ENCODE measurements at places on chromosomes 4 and X.

DNA sequence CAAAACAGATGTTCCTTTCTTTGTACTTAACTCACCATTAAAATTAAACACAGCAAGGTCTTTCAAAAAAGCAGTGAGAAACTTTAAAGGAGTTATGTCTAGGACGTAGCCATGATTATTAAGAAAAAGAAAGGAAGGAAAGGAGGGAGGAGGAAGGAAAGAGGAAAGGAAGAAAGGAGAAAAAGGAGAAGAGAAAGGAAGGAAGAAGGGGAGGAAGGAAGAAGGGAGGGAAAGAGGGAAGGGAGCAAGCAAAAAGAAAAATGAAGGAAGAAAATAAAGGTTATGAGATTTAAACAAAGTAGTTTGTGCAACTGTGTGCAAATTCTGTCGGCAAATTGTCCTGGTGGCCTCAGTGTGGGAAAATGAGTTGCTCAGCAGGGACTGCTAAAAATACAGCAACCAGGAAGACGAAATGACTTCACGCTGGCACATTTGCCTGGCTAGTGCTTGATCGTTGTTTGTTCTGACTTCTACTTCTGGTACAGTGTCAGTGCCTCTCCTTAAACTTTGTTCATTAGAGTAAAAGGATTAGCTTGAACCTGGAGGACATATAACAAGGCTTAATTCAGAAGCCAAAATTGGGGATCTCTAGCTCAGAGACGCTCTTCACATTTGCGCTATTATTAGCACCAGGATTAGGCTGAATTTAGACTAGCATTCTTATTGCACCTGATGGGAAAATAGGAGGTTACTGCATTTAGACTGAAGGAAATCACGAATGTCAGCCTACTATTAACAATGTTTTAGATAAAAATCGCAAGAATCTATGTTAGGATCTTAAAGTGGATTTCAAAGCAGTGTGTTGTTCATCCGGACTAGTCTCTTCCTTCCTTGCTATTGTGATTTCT is 81.2 kb downstream of the DCK start:
- no peak for DNase-seq

GRCh38 chr4:145533961-145534360 is 52.3 kb downstream of the SMAD1 start:
- no peak for DNase-seq

DNA sequence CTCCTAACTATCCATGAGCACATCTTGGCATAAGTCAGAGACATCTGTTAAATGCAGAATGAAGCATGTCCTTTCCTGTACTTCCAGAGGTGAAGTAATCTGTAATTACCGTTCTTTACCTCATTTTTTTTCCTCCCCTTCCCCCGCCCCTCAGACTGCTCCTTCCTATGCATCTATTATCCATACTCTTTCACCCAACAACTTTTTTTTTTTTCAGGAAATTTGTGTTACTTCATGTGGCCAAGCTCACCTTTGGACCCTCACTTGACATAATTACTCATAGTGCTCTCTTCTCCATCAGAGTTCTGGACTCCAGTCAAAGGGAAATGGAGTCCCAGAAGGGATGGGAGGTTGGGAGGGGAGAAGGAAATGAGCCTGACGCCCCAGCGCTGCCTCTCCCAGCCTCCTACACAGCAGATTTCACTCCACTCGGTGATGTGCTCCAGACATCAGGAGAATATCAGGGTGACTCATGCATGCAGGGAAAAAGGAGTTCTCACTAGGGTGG is 568.8 kb downstream of the STIM2 start:
- no peak for DNase-seq

DNA sequence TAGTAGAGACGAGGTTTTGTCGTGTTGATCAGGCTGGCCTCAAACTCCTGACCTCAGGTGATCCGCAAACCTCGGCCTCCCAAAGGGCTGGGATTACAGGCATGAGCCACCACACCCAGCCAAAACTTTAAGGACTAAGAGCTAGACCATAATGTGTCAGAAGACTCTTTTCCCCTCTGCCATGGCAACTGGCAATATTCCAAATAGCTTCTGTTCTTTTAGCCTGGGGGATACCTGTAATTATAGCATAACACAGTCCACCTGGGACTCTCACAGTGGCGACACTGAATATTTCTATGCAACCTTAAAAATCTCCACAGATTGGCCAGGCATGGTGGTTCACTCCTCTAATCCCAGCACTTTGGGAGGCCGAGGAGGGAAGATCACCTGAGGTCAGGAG is 45.5 kb upstream of the RBM47 start:
- DNase-seq, result no peak

DNA sequence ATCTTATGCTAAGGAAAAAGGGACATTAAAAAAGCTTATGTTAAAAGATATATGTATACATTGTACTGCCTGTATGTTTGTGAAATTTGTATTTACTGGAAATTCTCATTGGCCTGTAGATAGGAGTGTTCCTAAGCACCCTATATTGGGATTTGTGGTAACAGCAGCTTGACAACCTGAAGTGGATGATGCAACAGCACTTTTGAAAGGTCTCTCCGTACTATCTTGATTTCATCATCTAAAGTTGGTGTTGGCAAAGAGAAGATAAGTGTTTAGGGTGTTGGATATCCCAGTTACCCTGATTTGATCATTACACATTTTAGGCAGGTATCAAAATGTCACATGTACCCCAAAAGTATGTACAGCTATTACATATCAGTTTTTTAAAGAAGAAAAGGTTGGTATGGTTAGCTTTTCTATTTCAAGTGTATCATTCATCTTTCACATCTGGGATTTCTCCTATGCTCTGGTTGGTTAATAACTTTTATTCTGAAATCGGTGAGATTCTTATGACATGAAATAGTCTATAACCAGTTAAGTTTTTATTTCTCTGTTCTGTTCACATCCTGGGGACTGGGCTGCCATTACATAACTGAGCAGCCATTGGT is 10.3 kb downstream of the HADH start:
- no peak for DNase-seq

GRCh38 chrX:130523460-130524394 is 121.9 kb downstream of the RBMX2 start:
- no peak for DNase-seq

DNA sequence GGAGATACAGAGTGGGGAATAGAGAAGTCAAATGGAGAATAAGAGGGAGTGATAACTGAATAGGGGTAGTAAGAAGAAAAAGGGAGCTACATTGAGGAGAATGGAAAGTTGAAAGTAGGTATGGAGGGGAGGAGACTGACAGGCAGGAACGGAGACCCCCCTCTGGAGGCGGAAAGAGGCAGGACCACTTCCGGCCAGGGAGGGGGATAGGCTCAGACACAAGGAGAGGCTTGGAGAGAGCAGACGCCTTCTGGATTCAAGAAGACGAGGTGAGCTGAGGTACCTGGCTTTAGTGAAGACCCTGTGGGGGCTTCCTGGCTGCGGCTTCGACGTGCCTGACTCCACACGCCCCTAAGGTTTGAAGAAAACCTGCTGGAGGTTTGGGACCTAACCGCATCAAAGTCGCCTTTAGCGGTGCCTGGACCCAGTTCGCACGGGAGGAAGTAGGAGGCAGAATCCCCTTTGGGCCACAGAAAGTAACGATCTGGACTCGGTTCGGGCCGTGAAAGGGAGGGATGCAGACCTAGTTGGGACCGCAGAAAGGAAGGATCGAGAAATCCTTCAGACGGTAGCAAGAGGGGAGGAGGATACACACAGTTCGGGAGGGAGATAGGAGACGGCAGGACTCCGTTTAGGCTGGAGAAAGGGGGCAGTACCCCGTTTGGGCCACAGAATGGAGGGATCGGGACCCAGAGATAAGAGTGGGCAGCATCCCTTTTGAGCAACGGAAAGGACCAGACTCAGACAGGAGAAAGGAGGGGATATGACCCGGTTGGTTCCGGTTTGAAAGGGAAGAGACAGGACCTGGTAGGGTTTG is at the start of gene TRO:
TSS of gene TRO (plus strand) at position 215 of the 817 bp plus-strand sequence. CDS start 1,423 bp downstream, outside the sequence.
- no peak for DNase-seq

- DNase-seq, result no peak
Measured at GRCh38 chrX:108071578-108071977, 19.8 kb downstream of the PSMD10 start.

GRCh38 chr4:155060419-155060818 is 148.0 kb upstream of the NPY2R start:
- DNase-seq, result no peak

DNA sequence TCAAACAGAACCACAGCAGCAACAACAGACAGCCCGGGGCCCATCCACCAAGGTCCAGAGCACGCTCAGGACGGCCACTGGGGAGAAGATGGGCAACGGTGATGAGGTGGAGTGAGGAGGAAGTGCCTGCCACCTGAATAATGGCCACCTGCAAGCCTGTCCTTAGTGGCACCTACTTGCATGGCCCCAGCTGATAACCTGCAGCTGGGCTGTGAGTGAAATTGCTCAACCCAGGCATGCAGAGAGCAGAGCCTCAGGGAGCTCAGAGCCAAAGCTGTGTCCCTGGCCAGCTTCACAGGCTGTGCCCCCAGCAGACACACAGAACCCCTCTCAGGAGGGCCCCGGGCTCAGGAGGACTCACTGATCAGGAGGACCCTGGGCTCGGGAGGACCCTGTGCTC is 102.4 kb upstream of the ADRA2C start:
- DNase-seq, result no peak

- DNase-seq, result no peak
Measured at GRCh38 chr4:6324999-6325787, 55.5 kb downstream of the WFS1 start.

- DNase-seq, result no peak
Measured at GRCh38 chr4:58602022-58602421, 1491.8 kb upstream of the IGFBP7 start.

GRCh38 chr4:80566203-80566872 is 230.8 kb downstream of the CFAP299 start:
- no peak for DNase-seq

DNA sequence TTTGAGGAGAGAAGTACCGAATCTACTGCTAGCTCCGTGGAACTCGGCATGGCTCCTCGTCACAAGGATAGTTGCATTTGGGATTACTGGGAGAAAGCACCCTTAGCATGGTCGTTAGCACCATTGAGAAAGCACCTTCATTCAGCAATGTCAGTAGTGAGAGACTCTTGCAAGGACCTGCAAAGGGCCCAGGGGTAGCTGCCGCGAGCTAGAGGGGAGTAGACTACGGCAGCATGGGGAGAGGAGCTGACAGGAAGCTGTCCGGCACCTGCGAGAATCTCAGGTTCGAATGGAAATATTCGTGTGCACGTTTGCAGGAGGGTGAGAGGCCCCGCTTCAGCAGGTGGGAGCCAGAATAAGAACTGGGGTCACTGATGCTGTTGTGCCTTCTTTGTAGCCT is 20.2 kb downstream of the TLR10 start:
- DNase-seq, result peak; percentile 39

- peak; percentile 16 for DNase-seq
Measured at GRCh38 chr4:86657910-86658309, 63.8 kb downstream of the PTPN13 start.

DNA sequence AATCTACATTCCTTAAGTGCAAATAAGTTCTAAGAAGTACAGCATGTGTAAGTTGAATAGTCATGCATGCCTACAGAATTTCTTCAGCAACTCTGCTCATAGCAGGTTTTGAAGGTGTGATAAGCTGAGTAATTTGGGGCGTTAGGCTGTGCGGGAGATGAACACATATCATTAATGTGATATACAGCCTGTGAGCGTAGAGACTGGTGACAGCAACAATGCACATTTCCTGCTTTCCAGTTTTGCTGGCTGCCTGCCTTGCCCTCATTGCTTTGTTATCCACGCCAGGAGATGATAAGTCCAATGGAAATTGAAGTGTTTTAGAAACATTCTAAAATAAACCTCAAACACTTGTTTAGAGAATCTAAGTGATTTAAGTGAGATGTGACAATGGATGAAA is 1709.4 kb downstream of the ARAP2 start:
- no peak for DNase-seq

DNA sequence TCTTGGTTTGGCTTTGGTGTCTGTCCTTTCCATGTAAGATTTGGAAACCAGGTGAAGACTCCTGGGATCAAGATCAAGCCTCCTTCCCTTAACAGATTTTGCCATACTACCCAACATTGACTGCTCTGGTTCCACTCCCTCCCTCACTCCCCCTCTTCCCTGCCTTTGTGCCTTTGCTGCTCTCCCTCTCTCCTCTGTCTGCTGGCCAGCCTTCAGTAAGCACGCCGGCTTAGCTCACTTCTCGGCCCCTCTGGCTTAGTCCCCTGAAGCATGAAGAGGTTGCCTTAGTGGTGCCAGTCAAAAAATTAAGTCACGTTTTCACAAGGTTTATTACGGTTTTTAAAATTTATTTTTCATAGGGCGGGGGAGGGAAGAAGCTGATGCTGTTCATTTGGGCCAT is 6.0 kb downstream of the GRIA3 start:
- DNase-seq, result no peak

DNA sequence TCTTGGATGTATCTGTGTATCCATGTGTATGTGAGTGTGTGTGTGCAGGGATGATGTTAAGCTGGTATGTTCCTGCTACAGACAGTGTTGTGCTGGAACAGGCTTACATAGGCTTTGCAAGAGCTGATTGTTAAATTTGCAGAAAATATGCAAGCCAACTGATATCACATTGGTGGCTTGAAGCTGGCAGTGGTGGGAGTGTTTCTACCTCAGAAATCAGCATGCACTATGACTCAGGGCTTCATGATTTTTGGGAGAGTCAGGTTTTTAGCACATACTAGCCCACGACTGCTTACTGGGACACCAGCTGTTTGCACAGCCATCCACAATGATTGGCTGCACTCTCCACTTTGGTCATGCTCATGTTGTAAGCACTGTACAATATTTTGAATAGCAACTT is 261.8 kb downstream of the DHX15 start:
- no peak for DNase-seq

DNA sequence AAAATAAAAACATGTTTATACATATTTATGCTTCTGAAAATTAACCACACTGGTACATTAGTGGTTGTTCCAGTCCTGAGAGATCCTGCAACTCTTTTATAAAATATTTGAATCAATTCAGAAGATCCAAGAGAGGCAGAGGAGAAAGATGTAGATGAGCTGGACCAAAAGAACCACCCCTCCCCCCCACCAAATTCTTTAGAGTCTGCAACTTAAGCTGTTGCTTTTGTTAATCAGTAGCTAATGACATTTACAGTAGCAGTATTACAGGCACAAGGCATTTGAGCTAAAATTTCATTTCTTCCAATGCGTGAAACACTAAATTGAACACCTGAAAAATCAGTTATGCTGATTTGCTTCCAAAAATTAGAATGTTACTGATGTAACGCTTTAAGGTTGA is 61.5 kb downstream of the PDK3 start:
- no peak for DNase-seq

GRCh38 chr4:138588501-138588900 is 346.4 kb upstream of the SLC7A11 start:
- DNase-seq, result no peak

DNA sequence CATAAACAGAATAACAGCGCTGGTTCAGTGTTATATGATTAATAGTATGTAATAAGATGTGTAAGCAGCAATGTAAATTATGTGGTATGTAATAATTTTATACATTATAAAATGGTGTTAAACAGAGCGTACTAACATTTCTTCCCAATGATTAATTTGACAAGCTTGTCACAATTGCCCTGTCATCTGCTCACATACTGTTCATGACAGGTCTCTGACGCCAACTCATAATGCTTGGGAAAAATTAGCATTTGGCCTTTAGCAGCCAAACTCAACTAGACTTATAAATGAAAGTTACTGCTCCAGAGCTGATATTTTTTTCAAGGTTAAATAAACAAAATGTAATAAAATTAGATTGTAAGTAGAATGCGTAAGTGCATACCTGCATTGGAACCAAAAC is 246.8 kb downstream of the TRAM1L1 start:
- DNase-seq, result no peak

GRCh38 chrX:99394456-99394855 is 1015.6 kb downstream of the PCDH19 start:
- no peak for DNase-seq

GRCh38 chr4:107147873-107148272 is 111.8 kb upstream of the DKK2 start:
- no peak for DNase-seq

- no peak for DNase-seq
Measured at GRCh38 chrX:116872931-116873330, 410.2 kb upstream of the CT83 start.
